CD4-positive, alpha-beta T cell (primary cell): ENCODE measurements at places on chromosomes 1 and 21. TPM values are rescaled to one million over a fixed set of nuclear protein-coding genes. Genes with fewer than 3 reads are reported as not detected.

Gene PFDN2
- 46.2 TPM for total RNA-seq

Gene ADGRL2
- total RNA-seq, result not detected

GRCh38 chr1:156658496-156658895 lies 16.6 kb downstream of the BCAN start:
- peaks cover 39% of the 10 kb centered on the region for H3K27me3 ChIP-seq
- no peak for DNase-seq
- peaks cover 60% of the 10 kb centered on the region for H3K4me1 ChIP-seq
- H3K36me3 ChIP-seq, result no peaks in the 10 kb centered on the region
- H3K27ac ChIP-seq, result no peak overlapping the region

Gene LRRC8D
- 15.5 TPM for total RNA-seq

Gene KIF26B
- 0.03 TPM for total RNA-seq

Gene HSD17B7
- 17.5 TPM for total RNA-seq

Gene CFHR2
- not detected for total RNA-seq

GRCh38 chr1:83769594-83770318 lies 229.2 kb downstream of the TTLL7 start:
- no peaks in the 10 kb centered on the region for H3K4me1 ChIP-seq
- no peak overlapping the region for H3K27ac ChIP-seq
- H3K36me3 ChIP-seq, result no peaks in the 10 kb centered on the region
- no peak overlapping the region for H3K4me3 ChIP-seq
- H3K27me3 ChIP-seq, result no peaks in the 10 kb centered on the region

DNA sequence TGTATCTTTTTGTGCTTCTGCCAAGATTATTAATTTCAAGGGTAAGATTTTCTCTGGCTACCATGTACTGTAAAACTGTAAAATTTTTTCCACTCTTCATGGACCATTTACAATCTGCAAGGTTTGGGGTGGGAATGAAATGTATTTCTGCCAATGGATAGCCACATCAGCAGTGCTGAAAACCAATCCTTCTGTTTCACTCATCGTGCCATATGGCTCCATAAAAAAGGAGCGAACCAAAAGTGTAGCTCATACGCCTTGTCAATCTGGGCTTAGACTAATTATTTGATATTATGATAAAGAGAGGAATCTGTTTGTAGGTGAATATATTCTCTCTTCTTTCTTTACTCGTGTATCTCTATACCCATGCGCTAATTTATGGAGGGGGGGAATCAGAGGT lies 3.0 kb upstream of the SLC44A5 start:
- H3K27me3 ChIP-seq, result peaks cover 33% of the 10 kb centered on the region
- no peak overlapping the region for H3K4me3 ChIP-seq
- H3K27ac ChIP-seq, result no peak overlapping the region
- peaks cover 16% of the 10 kb centered on the region for H3K4me1 ChIP-seq
- no peaks in the 10 kb centered on the region for H3K36me3 ChIP-seq

Gene P3R3URF
- total RNA-seq, result not detected

Gene DNM3
- 1.6 TPM for total RNA-seq

GRCh38 chr1:231106347-231106746 lies 55.5 kb upstream of the TRIM67 start:
- no peak for DNase-seq
- H3K4me1 ChIP-seq, result no peaks in the 10 kb centered on the region
- no peak overlapping the region for H3K4me3 ChIP-seq
- H3K27ac ChIP-seq, result no peak overlapping the region
- no peaks in the 10 kb centered on the region for H3K27me3 ChIP-seq

Gene EPHA10
- not detected for total RNA-seq

DNA sequence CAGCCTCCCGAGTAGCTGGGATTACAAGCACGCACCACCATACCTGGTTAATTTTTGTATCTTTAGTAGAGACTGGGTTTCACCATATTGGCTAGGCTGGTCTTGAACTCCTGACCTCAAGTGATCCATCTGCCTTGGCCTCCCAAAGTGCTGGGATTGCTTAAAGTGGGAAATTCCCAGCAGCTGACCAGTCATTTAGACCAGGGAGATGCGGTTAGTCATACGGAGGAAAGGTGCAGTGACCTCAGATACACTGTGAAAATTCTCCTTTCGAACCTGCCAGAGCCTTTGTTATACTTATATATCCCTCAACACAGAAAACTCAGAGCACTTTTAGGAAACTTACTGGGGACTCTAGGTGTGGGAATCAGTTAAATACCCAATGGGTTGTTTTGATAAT lies 39.6 kb downstream of the MAP10 start:
- H3K4me3 ChIP-seq, result no peak overlapping the region
- no peaks in the 10 kb centered on the region for H3K36me3 ChIP-seq
- DNase-seq, result no peak
- no peaks in the 10 kb centered on the region for H3K4me1 ChIP-seq

DNA sequence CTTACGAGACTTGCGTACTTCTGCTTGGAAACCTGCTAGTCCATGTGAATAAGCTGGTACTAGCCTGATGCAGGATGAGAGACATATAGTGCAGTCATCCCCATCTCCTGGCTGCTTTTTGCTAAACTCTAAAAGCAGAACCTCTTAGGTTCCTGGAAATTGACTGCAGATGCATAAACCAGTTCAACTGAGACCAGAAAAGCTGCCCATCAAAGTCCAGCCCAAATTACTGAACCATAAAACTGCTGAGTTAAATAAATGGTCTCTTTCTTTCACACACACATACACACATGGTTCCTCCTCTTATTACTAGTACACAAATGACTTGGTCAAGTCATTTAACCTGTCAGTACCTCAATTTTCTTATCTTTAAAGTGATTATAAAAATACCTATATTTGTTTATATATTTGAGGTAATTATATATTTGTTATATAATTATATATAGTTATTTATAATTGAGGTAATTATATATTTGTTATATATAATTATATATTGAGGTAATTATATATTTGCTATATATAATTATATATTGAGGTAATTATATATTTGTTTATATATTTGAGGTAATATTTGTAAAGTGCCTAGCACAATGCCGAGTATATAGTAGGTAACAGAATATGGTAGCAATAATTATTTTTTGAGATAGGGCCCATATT lies 25.2 kb upstream of the RABGAP1L start:
- H3K4me3 ChIP-seq, result no peak overlapping the region
- no peak for DNase-seq
- H3K27me3 ChIP-seq, result no peaks in the 10 kb centered on the region
- no peak overlapping the region for H3K27ac ChIP-seq

Gene TDRKH
- 6.1 TPM for total RNA-seq

GRCh38 chr21:15625363-15625762 lies 104.4 kb upstream of the USP25 start:
- no peaks in the 10 kb centered on the region for H3K4me1 ChIP-seq
- H3K27me3 ChIP-seq, result no peaks in the 10 kb centered on the region
- no peak overlapping the region for H3K4me3 ChIP-seq
- no peak overlapping the region for H3K27ac ChIP-seq
- no peaks in the 10 kb centered on the region for H3K36me3 ChIP-seq
- no peak for DNase-seq

GRCh38 chr1:153922076-153922971 lies 448 bp downstream of the GATAD2B start:
- no peak for DNase-seq
- H3K27me3 ChIP-seq, result no peaks in the 10 kb centered on the region
- peak overlapping the region; percentile 91 for H3K4me3 ChIP-seq
- H3K36me3 ChIP-seq, result peaks cover 15% of the 10 kb centered on the region
- H3K4me1 ChIP-seq, result peaks cover 54% of the 10 kb centered on the region

Gene KRTAP7-1
- total RNA-seq, result not detected
